ENCODE measurements at places on chromosomes 1 and 21.

DNA sequence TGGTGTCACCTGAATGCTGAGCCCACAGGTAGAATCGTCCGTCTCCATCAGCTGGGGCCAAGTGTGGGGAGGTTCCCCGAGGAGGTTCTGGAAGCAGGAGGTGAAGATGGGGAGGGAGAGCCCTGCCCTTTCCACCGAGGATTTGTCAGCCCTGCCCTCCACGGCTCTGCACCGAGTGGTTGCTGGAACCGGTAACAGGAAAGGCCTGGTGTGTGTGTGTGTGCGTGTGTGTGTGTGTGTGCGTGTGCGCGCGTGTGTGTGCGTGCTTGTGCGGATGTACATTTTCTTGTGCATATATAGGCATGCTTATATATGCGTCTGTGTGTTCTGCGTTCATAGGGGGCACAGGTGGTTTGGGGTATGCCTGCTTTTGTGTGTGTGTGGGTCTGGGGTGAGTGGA lies 3.5 kb downstream of the NBL1 start:
- DNase-seq = no peak

DNA sequence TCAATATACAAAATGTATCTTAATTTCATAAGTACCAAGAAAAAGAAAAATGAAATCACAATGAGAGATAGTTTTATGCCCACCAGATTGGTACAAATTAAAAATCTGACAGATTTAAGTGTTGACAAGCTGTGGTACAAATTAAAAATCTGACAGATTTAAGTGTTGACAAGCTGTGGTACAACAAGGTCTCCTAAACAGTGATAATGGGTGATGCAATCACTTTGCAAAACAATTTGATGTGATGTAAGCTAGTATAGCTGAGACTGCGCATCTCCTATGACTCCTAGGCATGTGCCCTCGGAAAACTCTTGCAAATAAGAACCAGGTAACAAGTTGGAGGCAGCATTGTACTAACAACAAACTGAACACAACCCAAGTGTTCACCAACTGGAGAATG lies 100.6 kb downstream of the LPAR3 start:
- DNase-seq = no peak

GRCh38 chr21:42593007-42593814 lies 60.2 kb upstream of the PDE9A start:
- DNase-seq = peak; percentile 78

GRCh38 chr1:53133261-53134041 lies 9.0 kb downstream of the SLC1A7 start:
- DNase-seq = no peak

DNA sequence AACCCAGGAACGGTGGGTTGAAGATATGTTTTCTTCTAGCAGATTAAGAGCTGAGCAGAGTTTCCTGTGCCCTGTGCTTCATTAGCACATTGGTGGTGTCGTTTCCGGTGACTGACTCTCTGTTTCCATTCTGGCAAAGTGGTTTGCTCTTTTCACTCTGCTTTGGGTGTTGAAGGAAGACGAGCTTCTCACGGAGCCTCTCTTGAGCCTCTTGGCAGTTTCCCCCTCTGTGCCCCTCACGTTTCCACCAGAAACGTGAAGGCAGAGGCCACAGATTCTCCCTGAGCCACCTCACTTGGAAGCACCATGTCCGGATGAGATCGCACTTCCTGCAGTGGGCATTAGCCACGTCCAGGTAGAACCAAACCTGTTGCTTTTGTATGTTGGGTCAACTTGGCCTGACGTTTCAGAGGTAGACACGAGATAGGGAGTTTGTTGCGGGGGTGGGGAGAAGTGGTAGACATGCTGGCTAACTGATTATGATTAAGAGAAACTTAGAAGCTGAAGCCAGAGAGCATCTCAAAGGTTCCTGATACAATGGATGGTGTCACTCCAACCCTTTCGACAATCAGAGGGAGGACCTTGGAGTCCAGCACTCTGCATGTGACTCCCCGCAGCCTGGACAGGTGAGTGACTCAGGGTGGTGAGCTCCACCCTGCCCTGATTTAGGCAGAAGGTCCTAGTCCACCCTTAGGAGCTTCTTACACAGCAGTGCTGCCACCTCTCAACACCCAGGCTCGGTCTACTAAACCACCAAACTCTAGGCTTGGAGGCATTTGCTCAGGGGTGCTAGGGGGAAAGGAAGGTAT lies at the start of gene LAX1:
LAX1 (plus strand) TSS at position 155 of the 809 bp plus-strand sequence; CDS start at position 538, 383 bp downstream.
- peak; percentile 80 for DNase-seq

GRCh38 chr1:106836708-106837107 lies 219.8 kb upstream of the PRMT6 start:
- no peak for DNase-seq

GRCh38 chr1:53954128-53954527 lies 8.0 kb downstream of the LRRC42 start:
- no peak for DNase-seq

- no peak for DNase-seq
Observed at GRCh38 chr1:95994643-95995042, 726.9 kb upstream of the PTBP2 start.

DNA sequence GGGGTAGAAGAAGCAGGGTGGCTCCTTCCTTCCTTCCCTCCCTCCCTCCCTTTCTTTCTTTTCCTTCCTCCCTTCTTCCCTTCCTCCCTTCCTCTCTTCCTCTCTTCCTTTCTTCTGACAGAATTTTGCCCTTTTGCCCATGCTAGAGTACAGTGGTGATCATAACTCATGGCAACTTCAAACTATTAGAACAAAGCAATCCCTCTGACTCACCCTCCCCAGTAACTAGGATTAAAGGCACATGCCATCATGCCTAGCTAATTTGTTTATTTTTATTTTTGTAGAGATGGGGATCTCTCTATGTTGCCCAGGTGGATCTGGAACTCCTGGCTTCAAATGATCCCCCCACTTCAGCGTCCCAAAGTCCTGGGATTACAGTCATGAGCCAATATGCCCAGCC lies 10.0 kb upstream of the RPE65 start:
- no peak for DNase-seq

GRCh38 chr21:37522641-37523295 lies 156.2 kb downstream of the DYRK1A start:
- no peak for DNase-seq

DNA sequence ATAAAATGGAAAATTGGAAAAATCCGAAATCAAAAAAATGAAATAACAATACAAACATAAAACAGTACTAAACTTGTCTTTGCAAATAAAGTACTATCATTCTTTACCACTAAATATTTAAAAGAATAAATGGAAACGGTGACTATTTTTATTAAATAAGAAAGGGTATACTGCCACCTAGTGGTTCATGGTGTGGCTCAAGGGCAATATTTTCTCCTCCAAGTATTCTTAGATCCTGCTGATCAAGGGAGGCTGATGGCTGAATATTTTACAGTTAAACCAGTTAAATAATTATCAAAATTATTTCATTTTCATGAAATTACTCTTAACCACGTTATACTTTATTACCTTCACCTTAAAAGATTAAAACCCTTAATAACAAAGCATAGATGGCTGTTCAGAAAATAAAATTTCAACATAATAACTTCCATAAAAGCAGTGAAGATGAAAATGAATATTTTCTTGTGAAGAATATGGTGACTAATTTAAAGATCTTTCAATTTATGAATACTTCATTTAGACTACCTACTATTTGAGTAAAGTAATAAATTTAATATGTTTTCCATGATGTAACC lies 1793.9 kb downstream of the NCAM2 start:
- DNase-seq = peak; percentile 3

DNA sequence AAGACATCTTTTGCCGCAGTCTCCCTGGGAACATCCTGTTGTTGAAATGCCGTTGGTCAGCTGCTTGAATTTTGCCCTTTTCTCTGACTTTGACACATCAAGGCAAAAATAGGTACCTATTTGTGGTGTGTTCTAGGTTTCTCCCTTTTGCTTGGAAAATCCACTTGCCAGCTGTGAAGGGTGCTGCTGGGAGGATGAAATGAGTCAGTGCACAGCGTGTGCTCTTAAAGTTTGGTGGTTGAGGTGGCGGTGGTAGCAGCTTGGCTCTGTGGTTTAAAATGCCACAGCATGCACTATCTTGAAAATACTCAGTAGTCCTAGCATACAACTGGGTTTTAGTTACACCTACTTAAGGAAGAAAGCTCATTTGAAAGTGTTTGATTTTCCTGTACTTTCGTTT lies 183.8 kb downstream of the DHRS3 start:
- DNase-seq = peak; percentile 71

DNA sequence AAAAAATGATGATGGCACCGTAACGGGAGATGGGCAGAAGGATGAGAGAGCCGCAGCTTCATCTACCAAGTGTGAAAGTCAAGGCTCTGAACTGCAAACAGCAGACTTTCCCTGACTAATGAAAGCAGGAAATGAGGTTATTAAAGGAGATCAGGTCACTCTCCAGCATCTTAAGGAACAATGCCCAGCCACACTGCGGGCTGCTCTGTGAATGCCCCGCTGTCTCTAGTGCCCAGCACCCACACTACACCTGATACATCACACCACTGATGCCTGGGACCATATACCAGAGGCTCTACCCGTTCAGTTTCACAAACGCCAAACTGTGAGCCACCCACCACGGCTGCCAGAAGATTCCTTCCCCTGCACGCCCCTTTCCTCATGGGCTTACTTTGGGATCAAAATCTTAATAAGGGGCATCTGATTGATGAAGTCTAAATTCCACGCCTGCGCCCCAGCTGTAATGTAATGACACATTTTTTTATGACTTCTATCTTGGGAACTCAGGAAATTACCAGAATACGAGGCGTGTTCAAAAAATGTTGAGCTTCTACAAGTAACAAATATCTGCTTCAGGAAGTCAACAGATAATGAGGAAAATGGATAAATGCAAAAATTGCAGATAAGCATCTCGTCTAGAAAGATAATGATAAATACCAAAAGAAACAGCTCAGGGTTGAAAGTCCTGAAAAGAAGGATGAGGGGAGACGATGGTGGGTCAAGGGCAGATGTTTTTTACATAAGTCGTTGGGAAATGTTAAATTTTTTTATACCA lies 72.0 kb downstream of the MIS18A start:
- DNase-seq = no peak

GRCh38 chr1:116923421-116923820 lies 13.7 kb downstream of the PTGFRN start:
- no peak for DNase-seq

DNA sequence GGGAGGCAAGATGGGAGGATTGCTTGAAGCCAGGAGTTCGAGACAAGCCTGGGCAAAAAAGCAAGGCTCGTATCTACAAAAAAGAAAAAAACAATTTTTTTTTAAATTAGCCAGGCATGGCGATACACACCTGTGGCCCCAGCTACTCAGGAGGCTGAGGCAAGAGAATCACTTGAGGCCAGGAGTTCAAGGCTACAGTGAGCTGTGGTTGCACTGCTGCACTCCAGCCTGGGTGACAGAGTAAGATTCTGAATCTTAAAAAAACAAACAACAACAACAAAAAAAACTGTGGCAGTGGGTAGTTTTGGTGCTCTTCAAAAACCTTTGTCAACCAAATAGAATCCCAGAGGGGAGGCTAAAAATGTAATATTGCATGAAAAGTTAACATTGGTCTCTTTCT lies 734 bp downstream of the PTPN22 start:
- no peak for DNase-seq

DNA sequence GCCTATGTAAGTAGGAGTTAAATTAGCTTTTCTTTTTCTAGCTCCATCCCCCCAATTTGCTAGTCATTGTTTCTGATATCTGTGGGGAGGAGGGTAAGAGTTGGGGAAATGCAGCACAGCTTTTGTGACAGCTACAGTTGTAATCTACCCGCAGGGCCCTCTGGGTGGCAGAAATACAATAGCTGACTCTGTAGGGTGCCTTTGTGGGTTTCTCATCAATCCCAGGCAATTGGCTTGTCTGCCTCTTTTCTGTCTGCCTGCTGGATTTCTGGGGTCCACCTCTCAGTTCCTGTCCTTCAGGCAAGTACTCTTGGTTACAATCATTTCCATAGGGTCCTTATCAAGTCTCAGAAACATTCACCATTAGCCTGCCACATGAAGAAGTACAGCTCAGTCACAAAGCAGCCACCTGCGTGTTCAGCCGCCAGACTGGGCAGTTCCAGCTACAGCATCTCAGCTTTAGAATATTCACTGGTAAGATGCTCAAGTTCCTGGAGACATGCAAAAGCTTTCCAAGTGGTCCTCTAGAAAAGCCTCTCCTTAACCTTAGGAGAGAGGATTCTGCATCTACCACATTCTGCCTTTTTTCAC lies 19.2 kb upstream of the SLC44A5 start:
- no peak for DNase-seq

DNA sequence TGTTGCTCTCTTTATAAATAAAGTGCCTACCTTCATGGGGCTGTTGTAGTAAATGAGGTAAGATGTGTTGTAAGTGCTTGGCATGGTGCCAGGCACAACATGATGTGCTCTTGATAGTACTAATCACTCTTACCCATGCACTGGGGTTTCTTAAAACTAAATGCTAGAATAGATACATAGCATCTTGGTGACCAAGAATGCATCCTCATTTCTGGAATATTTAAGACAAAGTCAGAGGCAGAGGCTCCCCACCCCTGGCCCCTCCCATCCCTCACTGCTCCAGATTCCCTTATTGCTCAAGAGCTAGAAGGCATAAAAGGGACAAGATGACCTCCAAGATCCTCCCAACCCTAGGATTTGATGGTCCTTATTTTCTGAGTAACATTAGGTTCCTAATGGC lies 61.3 kb downstream of the GLUL start:
- no peak for DNase-seq

GRCh38 chr1:209434631-209435217 lies 148.8 kb upstream of the CAMK1G start:
- no peak for DNase-seq

GRCh38 chr1:91731815-91732214 lies 154.1 kb downstream of the TGFBR3 start:
- DNase-seq = peak; percentile 55

DNA sequence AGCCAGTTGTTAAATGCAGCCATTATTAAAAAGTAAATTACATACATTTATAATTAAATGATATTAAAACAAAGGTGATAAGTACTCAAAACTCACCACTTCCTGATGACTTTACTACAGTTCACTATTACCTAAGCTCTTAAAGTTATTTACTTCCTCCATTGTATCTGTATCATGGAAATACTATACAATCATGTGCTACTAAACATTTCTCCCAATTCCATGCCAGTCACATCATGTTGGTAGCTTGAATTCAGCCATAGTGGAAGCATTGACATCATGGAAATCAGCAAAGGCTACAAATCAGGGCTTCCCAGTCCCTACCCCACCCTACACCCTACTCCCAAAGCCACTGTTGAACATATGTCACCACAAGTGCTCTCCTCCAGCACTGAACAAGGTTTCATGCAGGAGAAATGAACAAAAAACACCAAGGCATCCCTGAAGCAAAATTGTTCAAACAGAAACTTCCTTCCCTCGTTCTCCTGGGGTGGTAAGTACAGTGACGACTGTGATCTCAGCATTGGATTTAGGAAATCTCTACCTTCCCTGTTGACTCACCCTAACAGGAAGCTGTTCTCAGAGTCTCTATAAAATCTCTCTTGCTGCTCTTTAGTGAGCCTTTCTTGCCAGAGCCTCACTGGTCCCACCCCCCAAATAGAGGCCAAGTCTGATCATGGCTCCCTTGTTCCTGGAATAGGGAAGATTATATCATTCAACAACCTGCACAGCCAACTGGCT lies 12.7 kb downstream of the VSIG8 start:
- DNase-seq = no peak

- DNase-seq = no peak
Observed at GRCh38 chr1:178166429-178167024, 72.6 kb downstream of the RASAL2 start.

Measured in stimulated activated CD4-positive, alpha-beta T cell treated with anti-CD3 and anti-CD28 coated beads, Interleukin-2, amount 100 ng/mL, for 24 hours (primary cell).